ENCODE measurements at places on chromosomes 13 and 19. TPM values are rescaled to one million over a fixed set of nuclear protein-coding genes. Genes with fewer than 3 reads are reported as not detected.

Gene ZNF534
- 0.17 TPM for total RNA-seq

Gene LGALS7B
- 0.73 TPM for total RNA-seq

Gene CGB1
- not detected for total RNA-seq

Gene MADCAM1
- 0.15 TPM for total RNA-seq

Gene ZNF611
- total RNA-seq, result 16.9 TPM

Gene CEACAM4
- total RNA-seq, result not detected

Gene BRME1
- 0.73 TPM for total RNA-seq

Gene BRSK1
- total RNA-seq, result 5.2 TPM

Gene MCEMP1
- total RNA-seq, result not detected

Gene S1PR5
- 0.15 TPM for total RNA-seq

Gene SIAH3
- total RNA-seq, result not detected

Gene PNMA8A
- 2.5 TPM for total RNA-seq

Gene GJB2
- 0.29 TPM for total RNA-seq

Gene ADGRE1
- not detected for total RNA-seq

Gene B3GNT3
- not detected for total RNA-seq

Gene FRY
- 24.3 TPM for total RNA-seq

Gene YJU2
- 20.2 TPM for total RNA-seq

Gene LAIR1
- total RNA-seq, result not detected

Gene LRRC63
- total RNA-seq, result 0.17 TPM

Gene ACP5
- total RNA-seq, result 0.66 TPM

Gene FCAR
- total RNA-seq, result not detected

Gene COX6B1
- 365 TPM for total RNA-seq

Gene AKT1S1
- 18.9 TPM for total RNA-seq

Gene OR7C1
- not detected for total RNA-seq

Gene ZNF415
- 4.8 TPM for total RNA-seq

Measured in smooth muscle cell of trachea (primary cell).